ENCODE measurements at places on chromosomes 11 and 22.
A peak's percentile ranks its signal among the peaks of the same experiment; 100 is the strongest.

DNA sequence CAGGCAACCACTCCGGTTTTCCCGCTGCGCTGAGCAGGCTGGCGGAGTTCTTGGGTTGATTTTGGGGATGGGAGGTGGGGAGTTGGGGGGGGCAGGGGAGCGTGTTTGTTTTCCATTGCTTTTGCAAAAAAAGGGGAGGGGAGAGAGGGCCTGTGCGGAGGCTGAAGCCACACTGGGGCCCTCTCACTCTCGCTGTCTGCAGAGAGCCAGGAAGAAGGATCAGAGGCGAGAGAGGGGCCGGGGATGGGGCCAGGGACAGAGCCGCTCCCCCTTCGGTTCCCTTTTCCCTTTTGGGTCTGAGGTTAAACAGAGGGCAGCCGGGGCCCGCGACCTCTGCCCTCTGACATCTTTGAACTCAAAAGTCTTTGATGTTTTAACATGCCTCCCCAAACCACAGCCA is 17.4 kb upstream of the H19 start:
- DNase-seq, result no peak

DNA sequence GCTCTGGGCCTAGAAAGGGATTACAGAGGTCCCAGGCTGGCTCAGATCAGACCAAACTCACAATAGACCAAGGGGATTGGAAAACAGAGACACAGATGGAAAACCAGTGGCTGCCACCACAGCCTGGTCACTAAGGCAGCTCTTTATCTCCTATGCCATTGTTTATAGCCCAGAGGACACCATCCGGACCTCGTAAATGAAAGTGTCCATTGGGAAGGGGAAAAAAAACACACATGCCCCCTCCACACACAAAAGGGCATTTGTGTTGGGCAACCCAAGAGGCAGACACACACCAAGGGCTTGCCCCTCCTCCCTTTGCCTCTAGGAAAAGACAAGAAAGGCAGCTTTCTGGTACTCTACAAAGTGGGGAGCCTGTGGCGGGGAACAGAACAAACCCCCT is 85.9 kb downstream of the GAB2 start:
- no peak for DNase-seq

DNA sequence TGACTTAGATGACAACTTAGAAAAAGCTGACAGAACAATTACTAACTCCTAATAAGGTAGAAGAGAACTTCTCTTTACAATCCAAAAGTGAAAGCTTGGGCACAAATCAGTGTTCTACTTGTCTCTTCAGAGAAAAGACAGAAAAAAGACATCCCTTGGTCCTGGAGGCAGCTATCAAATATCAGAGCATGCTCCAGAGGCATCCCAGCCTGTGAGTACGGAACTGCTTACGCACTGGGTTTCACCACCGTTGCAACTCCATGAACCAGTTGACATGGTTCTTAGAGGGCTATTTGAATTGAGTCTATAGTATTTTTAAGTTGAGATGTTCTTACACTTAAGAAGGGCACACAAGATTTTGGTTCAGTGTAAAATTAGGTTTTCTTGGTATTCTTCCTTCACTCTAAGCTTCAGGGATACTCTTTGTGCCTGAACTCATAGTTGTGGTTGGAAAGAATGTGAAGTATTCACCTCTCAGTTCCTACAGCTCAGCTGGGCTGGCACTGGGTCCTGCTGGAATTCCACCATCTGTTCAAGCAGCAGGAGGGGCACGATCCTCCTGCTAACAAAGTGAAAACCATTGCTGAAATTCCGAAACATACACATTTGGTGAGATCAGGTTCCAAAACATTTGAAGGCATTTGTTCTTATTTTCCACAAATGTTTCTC is 6.3 kb downstream of the AKIP1 start:
- DNase-seq, result no peak

- peak; percentile 7 for DNase-seq
These were observed 1.2 kb downstream of the MAJIN start for GRCh38 chr11:64970731-64971151.

DNA sequence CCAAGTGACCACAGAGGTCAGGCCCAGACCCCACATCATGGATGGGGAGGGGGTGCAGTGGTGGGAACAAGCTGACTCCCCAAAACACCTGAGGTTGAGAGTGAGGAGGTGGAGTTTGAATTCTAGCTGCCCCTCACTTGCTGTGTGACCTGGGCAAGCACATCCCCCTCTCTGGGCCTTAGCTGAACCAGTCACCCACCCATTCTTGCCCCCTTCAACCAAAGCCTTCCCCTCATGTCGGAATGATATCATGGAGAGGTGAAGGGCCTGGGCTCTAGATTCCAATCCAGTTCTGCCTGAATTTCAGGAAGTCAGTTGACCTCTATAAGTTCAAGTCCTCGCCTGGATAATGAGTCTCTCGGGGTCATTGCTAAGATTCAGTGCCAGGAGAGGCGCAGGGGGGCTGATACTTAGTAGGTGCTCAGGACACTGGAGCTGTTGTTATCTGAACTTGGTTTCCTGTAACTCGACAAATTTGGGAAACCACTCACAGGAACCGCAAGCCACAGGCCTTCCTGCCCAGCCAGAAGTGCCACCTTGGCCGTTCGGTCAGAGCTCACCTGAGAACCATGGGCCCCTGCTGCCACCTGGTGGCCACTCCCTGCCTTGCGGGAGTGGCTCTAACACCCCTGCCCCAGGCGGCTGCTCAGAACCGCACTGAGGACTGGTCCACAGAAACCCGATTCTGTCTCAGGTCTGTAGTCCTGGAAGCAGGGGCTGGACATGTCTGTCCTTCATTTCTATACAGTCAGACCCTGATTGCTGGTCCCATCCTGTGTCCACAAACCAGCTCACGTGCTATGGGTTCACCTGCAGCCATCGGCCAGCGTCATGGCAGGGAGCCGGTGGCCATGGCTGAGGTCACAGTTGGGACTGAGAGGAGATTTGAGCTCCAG is 6.9 kb downstream of the CDC42EP1 start:
- peak; percentile 88 for DNase-seq

- DNase-seq, result no peak
These were observed 8.2 kb downstream of the MS4A15 start for GRCh38 chr11:60764879-60765278.

GRCh38 chr11:68503251-68503687 is 42.7 kb downstream of the PPP6R3 start:
- no peak for DNase-seq

GRCh38 chr11:111538407-111539114 is 2.0 kb upstream of the LAYN start:
- no peak for DNase-seq

- DNase-seq, result no peak
These were observed 2.8 kb downstream of the SLC25A1 start for GRCh38 chr22:19175602-19176174.

DNA sequence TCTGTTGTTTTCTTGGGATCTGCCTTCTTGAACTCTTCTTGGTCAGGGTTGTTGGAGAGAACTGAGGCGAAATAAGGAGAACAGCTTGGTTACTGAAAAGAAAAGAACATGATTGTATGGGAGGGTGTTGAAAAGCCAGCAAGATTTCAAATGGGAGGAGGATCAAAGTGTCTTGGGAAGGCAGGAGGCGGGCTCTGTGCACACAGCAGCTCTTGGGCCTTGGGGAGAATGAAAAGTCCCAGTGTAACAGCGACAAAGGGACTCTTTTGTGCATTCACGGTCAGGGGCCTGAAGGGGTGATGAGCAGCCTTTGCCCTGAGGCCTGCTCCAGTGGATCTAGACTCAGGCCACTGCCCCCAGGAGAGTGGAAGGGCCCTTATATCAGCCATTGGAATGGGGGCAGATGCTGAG is 135.4 kb downstream of the ADAMTS15 start:
- no peak for DNase-seq

DNA sequence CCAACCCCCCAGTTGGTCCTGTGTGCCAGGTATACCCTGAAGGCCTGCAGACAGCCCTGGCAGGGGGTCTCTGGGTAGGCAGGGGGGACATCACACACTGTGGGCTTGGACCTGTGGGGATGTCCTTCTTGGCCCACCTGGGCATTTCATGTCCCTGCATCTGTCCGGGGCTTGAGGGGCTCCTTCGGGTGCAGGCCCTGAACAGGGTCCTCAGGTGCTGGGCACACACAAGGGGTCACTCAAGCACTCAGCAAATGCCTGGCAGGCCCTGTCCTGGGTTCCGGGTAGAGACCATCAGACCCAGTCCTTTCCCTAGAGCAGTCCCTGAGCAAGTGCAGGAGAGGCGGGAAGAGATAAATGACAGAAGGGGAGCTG is 70.5 kb upstream of the WNT11 start:
- no peak for DNase-seq

- no peak for DNase-seq
These were observed 120.6 kb upstream of the LMO1 start for GRCh38 chr11:8384199-8384821.

- peak; percentile 6 for DNase-seq
These were observed 33.4 kb upstream of the PTPRJ start for GRCh38 chr11:47946682-47947559.

- no peak for DNase-seq
These were observed 55.1 kb downstream of the MTMR3 start for GRCh38 chr22:29937940-29938693.

DNA sequence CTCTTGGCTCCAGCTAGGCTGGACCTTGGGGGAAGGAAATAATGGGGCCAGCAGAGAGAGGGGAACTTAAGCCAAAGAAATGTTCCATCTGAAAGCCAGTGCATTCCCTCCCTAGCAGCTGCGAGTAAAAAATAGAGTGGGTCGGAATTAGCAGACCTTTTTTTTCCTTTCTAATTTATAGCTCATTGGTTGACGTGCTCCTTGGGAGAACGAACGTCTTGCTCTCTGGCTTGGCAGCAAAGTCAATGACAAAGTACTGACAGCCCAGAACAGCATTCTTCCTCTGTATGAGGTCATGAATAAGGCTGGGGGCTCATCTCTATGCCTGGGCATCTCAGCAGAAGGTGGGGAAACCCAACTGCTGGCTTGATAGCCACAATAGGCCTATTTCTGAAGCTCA is 65.0 kb downstream of the SEZ6L start:
- no peak for DNase-seq

- DNase-seq, result no peak
These were observed 21.1 kb downstream of the RTN4R start for GRCh38 chr22:20247010-20247505.

DNA sequence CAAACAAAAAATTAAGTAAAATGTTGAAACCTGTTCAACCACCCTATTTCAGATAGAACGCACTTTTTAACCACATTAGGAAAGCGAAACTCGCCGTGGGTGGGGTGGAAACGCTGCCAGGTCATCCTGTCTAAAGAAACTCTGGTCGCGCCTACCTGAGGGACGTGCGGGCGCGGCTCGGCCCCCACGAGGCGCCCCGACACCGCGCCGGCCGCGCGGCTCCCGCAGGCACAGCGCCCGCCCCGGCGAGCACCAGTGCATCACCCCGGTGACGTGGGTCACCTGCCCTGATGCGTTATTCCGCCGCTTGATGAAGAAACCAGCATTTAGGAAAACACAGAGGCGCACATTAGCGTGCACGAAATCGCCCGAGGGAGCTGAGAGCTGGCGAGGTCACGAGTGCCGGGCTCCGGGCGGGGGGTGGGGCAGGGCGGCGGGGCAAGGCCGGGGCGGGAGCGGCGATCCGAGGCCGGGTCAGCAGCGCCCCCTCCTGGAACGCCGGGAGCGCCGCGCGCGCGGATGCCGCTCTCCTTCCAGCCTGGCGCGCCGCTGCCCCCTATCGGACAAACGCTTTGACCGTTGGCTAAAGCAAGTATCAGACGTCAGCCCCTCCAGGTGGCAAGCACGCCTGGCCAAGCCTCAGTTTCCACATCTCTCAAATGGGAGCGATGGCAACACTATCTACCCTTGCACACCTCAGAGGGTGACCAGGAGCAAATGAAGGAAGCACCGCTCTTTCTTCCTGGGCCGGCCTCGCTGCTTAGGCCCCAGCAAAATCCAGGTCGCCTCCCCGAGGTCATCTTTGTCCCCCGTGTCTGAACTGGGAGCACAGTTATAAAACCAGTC is 15.7 kb upstream of the SNX32 start:
- DNase-seq, result peak; percentile 95

GRCh38 chr11:116164843-116165242 is 607.9 kb downstream of the BUD13 start:
- no peak for DNase-seq

GRCh38 chr11:119907878-119908572 is 179.0 kb upstream of the NECTIN1 start:
- DNase-seq, result no peak
